Psoas muscle (tissue), 8 donors: ENCODE measurements at places on chromosomes 11 and 22.
A peak's percentile ranks its signal among the peaks of the same experiment; 100 is the strongest.

DNA sequence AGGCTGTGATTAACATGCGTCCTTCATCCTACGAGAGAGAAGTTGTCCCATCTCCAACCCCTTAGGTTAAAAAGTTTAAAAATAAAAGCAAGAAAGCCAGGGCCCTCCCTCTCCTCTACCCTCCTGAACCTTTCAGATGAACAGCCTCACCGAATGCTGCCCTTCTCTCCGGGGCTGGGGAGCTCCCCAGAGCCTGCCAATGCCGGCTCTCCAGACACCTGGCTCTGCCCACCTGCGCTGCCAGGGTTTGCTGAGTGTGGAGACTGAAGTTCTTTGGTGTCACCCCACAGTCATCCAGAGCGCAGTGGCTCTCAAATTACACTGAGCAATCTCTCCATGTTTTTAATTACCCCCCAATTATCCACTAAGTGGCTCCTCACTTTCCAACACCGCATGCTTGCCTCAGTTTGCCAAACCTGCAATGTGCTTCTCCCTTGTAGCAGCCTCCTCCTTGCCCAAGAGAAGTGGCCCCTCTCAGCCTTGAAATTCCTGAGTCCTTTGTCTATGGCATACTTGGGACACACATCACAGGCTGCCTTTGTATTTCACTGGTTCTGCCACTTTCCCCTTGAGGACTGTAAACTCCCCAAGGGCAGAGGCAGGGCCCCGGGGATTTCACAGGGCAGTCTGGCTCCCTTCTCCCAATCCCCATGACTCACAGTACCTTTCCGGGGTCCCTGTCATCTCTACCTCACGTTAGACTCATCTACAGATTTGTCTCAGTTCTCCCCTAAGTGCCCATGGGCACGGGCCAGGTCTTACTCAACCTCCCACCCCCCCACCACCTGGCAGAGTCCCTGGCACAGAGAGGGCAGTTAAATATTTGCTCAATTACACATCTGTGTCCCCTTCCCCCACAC, 2.0 kb downstream of the MYH9 start:
- DNase-seq, result peak; percentile 76

GRCh38 chr11:27926486-27926885, 181.5 kb downstream of the KIF18A start:
- no peak for DNase-seq

GRCh38 chr11:32890843-32891656, 1.6 kb upstream of the QSER1 start:
- DNase-seq, result no peak

DNA sequence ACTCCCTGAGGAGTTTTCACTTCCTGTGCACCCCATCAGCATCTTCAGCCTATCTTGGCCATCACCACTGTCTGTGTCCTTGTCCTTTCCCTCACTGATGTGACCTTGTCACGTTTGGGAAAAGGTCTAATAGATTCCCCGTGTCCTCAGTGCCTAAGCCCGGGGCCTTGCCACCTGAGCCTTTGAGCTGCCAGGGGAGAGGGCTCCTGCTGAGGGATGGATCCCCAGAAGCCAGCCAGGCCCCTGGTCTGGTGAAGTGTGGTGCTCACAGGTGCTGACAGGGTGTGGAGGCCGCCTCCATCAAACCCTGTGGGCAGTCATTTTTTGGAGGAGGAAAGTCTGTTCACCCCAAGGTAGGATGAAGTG, 47.2 kb downstream of the GAB4 start:
- no peak for DNase-seq

GRCh38 chr11:87351676-87352075, 313.9 kb downstream of the TMEM135 start:
- DNase-seq, result no peak

DNA sequence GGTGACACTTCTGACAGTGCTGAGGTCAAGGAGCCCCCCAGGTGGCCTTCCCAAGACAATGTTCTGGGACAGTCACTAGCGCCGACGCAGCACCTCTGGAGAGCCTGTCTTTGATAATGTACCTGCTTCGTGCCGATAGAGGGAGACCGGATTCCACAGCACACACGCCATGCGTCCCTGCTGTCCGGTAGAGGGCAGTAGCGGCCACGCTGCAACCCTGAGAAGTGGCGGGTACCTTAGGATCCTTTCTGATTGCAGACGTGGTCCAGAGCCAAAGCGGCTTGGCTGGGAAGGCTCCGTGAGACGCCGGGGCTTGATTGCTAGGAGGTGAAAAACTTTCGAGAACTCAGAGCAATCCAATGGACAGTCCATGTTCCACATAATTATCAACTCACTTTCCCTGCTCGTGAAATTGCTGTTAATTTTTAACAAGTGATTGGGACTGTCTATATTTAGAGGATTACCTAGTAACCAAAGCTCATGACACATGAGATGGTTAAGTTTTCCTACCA, 11.4 kb upstream of the BARX2 start:
- DNase-seq, result peak; percentile 82

DNA sequence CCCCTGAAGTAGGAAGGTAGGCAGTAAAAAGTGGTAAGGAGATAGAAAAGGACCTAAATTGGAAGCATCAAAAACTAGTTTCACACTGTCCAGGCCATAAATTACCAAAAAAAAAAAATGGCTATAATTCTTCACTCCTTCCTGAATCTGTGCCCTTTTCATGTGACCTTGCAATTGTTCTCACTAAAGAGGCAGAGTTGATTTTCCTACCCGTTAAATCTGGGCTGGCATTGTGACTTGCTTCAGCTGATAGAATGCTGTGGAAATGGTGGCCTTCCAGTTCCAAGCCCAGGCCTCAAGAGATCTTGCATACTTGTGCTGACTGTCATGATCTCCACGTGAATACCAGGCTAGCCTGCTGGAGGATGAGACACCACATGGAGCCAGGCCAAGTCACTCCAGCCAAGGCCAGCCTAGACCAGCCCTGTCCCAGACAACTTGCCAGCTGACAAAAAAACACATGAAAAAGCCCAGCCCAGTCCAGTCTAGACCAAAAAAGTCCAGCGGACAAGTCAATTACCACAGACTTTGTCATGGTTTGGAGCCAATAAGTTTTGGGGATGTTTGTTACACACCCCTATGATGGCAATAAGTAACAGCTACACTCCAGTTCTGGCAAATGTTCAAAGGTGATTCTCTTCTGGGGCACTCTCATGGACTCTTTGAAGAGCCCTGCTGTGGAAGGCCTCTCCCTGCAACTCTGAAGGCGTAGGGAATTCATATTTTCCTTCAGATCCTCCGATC, 51.4 kb upstream of the NUP50 start:
- DNase-seq, result peak; percentile 33

GRCh38 chr22:49210606-49211005, 617.1 kb downstream of the BRD1 start:
- DNase-seq, result no peak

- no peak for DNase-seq
Observed at GRCh38 chr11:66126064-66126463, 56.0 kb downstream of the PACS1 start.

- no peak for DNase-seq
Observed at GRCh38 chr11:33321422-33321821, 64.2 kb downstream of the HIPK3 start.

DNA sequence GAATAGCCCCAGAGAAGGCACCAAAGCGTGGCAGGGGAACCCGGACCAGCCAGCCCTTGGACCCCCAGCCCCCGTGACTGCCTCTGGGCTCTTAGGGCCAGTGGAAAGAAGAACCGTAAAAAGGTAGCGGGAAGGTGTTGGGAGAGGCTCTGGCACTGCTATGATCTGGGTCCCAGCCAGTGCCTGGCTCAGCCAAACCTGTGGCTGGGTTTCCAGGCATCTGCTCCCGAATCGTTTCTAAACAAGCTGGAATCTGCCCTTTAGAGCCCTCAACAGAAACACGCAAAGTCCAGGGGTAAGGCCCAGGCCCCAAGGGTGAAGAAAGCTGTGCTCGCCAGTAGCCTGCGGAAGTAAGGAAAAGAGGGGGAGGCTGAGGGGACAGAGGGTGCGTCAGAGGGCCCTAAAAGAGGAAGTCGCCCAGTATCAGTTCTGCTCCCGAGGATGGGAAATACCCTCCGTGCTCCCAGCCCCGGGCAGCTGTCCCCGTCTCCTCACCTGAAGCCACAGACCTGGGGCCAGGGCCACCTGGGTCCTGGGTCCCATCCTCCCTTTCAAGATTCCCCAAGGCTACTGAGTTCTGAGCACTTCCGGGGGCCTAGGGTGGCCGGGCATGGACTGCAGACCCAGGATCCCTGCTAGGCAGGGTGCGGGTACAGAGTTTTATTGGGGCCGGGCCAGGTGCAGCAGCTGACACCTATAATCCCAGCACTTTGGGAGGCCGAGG, 24.7 kb downstream of the IL10RA start:
- DNase-seq, result peak; percentile 36

GRCh38 chr22:28855355-28856094, 27.8 kb upstream of the ZNRF3 start:
- DNase-seq, result no peak

GRCh38 chr11:65060913-65061408, 2.6 kb upstream of the NAALADL1 start:
- no peak for DNase-seq

- DNase-seq, result no peak
Observed at GRCh38 chr11:31607914-31608313, 98.3 kb downstream of the ELP4 start.

DNA sequence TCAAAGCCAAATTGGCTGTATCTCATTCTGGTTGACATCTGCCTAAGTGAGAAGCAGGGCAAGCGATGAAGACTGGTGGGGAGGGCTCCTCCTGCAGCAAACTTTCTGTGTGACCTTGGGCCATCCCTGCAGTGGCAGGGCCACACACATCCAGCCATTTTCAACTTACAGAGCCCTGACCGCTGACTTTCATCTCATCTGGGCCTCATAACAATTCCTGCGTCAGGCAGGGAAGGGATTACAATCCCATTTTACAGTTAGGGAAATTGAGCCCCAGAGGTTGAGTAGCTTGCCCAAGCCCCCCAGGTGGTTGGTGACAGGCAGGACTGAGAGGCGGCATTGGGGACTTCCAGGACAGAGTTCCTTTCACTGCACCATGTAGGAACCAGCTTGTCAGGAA, 21.9 kb downstream of the TPBGL start:
- no peak for DNase-seq

DNA sequence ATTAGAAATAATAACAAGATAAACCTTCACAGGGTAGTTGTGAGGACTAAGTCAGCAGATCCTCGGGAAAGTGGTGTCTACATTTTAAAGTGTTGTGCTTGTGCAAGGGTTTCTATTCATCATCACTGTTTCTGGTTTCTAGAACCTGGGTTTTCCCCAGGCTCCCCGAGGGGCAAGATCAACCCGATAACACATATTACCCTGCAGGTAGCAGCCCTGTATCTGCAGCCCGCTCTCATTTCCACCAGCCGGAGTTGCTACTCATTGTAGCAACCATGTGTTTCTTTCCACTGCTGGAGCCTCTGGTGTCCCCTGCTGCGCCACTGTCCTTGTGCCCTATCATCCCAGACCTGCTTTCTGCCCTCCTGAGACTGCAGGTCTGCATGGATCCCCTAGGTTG, 67.0 kb downstream of the MIAT start:
- no peak for DNase-seq

DNA sequence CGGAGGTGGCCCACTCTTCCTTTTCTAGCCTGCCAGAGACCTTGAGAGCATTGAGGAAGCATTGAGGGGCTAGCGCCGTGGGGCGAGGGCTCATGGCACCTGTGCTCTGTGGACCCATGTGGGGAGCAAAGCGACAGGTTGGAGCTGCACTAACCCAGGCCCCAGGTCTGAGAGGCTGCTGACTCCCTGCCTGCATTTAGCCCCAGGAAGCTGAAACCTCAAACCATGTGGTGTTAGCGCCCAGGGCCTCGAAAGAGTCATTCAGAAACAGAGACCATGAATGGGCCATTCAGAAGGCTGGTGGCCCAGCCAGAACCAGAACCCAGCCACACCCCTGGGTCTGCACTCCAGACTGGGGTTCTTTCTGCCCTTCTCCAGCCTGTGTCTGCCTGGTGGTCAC, 88.6 kb downstream of the BCR start:
- DNase-seq, result no peak

DNA sequence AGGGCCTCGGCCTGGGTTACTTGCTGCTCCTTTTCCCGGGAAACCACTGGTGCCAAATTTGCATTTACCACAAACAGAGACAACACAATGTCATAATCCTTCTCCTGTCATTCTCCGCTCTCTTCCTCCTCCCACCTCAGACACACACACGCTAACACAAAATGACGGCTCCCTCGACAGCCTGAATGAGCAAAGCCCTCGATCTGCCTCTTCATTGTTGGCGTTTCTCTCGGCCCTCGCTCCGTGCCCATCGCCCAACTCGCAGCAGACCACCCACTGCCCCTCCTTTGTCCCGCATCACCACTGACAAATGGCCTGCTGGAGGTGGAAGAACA, 12.5 kb upstream of the TCF20 start:
- no peak for DNase-seq

DNA sequence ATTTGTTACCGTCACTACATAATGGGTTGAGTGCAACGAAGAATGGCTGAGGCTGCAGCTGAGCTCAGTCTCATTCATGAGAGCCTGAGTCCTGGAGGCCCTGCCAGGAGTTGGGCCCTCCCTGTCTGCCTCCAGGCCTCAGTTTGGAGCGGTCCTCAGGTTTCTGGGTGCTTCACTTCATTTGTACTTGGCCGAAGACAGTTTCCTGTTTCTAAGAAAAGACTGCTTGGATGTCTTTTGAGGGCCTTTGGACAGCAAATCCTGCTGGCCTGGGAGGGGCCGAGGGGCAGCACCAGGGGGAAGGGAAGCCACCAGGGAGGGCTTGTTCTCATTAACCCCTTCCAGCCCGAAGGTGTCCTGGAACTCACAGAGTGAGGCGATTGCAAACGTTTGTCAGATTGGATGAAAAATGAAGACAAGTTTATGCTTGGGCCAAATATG, 163.1 kb downstream of the ETS1 start:
- DNase-seq, result peak; percentile 81

- DNase-seq, result no peak
Observed at GRCh38 chr11:2267851-2268728, 2.3 kb downstream of the ASCL2 start.

- no peak for DNase-seq
Observed at GRCh38 chr11:34238966-34239365, 118.8 kb downstream of the ABTB2 start.

DNA sequence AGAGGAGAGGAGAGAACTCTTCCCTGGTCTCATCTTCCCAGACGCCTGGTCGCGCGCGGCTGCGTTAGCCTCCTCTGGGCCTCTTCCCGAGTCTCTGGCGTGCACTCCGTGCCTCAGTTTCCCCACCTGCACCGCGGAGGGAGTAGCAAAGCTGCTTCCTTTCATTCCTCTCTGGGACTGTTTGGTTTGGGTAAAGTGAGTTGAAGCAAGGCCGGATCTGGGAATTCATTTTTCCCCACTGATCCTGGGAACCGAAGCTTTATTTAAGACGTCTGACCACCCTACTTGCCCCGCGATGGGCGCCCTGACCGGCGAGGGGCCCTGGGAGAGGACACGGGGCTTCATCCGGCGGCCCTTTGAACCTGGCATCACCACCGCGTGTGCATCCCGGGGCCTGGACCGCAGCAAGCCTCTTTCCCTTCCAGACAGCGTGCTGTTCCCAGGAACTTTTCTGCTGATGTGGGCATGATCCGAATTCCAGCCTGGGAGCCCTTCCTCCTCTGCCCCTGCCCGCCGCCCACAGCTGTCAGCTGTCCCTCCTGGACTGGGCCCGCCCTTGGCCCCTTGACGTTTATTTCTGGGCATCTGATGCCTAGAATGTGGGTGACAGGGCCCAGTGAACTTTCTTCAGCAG, 758 bp downstream of the LDLRAD3 start:
- DNase-seq, result peak; percentile 61
